RCC 7860 (cell line): ENCODE measurements at places on chromosomes 11 and 22.
A peak's percentile ranks its signal among the peaks of the same experiment; 100 is the strongest.

GRCh38 chr11:64786308-64786707 lies 8.0 kb upstream of the SF1 start:
- DNase-seq: no peak

DNA sequence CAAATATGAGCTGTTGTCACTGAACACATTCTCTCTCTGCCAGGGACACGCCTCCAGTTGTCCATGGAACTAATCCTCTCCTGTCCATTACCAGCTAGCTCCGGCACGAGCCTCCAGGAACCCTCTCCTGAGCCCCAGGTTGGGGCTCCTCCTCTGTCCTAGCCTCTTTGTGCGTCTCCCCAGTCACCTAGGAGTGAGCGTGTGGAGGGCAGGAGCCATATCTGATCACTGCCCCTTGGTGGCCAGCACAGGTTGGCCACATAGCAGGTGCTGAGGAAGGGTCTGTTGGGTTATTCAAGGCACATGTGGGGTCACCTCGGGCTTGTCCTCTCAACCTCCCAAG lies 2.5 kb downstream of the SYVN1 start:
- no peak for DNase-seq

- no peak for DNase-seq
These were observed 66.7 kb downstream of the BID start for GRCh38 chr22:17707526-17707925.

DNA sequence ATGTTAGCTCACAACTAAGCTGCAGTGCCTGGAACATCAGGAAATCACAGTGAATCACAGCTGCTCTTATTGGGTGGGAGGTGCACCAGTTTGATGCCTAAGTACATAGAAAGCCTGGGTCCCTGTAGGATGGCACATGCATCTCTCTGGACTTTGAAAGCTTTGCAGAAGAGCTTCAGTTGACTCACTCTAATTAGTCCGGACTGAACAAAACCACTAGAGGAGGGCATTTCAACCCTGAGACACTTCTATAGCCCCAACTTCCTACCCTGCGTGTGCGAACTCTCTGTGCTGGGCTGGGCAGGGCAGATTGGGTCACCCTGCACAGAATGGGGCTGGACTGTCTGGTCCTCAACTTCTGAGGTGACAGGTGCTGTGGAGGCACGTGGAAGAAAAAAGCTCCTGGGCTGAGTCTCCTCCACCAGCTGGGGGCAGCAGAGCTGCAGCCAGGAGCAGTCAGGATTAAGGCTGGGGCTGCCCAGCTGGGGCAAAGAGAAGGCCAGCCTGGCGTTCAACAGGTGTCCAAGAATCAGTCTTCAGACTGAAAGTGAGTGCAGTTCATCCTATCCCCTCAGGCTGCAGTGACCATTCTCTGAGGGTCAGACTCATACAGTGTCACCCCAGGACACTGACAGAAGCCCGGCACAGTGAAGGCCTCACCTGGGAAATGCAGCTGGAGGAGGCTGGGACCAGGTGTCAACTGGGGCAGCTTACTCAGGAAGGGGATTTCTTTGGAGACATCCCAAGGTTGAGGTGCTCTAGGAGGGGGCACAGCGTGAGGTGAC lies 22.1 kb downstream of the GGTLC2 start:
- DNase-seq: no peak

DNA sequence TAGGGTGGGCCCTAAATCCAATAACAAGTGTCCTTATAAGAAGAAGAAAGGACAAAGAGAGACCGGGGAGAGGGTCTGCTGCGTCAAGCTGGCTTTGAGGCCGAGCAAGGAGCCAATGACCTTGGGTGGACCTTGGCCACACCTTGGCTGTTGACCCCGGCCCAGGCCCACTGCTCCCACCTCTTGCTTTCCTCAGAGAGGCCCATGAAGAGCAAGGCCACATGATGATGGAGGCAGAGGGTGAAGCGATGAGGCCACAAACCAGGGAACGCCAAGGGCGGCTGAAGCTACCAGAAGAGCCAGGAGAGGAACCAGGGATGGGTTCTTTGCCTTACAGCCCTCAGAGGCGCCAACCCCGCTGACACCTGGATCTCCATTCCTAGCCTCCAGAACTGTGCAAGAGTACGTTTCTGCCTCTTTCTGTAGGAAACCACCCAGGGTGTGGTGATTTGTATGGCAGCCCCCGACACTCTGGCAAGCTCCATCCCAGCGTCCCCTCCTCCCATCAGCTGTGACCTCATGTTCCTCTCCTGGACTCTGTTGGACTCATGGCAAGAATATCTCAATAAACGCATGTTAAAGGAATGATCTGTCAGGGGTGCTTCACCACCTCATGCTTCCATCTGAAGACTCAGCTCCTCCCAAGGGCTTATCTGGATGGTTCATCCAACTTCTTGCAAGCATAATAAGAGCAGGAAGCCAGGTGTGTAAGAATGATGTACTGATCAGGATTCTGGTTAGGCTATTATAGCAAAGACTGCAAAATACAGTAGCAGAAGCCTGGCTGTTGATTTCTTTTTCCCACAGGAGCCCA lies 41.6 kb upstream of the LINC01488 start:
- DNase-seq: no peak

DNA sequence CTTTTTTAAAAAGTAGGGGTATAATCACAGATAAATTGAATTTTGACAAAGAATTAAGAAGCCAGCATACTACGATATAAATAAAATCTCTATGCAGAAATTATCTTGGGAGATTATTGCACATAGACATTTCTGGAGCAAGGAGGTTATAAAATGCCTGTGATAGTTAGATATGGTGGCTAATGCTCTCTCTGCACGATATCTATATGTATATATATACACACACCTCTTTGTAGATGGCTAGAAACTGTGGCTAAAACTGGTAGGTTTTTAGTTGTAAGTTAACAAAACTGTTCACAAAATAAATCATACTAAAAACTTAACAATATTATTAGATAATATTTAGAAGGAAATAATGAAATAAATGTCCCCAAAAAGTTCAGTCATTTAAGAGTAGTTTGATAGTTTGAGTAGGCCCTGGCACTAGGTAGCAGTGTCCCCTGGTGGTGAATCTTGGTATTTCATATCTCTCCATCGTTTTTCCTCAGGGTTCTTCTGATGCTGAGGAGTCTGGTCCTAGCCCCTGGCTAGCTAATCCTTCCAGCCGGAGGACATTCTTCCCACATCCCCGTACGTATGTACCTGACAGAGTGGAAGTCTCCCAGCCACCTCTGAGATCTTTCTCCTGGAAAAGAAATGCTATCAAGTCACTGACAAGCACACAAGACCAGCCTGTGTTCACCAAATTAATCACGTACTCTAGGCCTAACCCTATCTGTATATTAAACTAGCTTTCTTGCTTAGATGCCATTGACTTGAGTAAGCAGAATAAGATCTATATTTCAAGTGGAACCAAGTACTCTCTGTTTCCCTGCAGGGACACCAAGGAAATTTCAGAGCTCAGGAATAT lies 32.2 kb downstream of the ART5 start:
- DNase-seq: peak; percentile 15

DNA sequence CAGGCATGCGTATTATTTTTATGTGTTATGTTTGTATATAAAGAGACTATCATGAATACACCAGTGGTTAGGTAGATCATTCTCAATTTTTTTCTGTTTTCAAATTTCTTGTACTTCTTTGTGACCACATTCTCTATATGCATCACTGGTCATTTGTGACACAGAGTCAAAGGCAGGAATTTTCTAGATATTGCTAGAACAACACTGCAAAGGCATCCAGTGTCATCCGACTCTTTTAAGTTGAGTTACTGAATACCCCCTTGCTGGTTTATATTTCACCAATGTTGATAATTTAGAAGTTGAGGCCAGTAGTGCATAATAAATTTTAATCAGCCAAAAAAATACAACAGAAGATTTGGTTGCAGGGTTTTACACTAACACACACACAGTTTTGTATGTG lies 351.8 kb downstream of the CASP12 start:
- DNase-seq: peak; percentile 52

GRCh38 chr11:776561-777287 lies 563 bp downstream of the GATD1 start:
- no peak for DNase-seq

DNA sequence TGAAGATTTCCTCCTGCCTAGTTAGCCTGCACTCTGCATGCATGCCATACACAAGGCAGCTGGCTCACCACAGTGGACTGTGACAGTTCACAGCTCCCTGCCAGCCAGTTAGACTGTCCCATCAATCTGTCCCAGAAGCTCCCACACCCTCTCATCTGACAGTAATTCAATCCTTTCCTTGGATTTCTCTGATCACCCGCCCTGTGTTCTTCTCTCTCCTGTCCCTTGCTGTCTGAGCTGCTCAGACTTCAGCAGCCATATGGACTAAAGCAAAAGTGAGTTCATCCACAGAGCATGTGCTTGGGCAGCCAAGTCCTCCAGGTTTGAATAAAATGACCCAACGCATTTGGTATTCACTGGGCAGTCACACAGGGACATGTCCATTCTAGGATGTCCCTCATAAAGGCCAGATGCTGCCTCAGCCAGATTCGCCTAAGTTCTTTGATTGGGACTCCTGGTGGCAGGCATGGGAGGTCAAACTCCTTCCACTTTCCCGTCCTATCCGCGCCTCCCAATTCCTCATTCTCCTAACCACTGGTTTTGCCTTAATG lies 54.5 kb upstream of the ZBTB44 start:
- no peak for DNase-seq

DNA sequence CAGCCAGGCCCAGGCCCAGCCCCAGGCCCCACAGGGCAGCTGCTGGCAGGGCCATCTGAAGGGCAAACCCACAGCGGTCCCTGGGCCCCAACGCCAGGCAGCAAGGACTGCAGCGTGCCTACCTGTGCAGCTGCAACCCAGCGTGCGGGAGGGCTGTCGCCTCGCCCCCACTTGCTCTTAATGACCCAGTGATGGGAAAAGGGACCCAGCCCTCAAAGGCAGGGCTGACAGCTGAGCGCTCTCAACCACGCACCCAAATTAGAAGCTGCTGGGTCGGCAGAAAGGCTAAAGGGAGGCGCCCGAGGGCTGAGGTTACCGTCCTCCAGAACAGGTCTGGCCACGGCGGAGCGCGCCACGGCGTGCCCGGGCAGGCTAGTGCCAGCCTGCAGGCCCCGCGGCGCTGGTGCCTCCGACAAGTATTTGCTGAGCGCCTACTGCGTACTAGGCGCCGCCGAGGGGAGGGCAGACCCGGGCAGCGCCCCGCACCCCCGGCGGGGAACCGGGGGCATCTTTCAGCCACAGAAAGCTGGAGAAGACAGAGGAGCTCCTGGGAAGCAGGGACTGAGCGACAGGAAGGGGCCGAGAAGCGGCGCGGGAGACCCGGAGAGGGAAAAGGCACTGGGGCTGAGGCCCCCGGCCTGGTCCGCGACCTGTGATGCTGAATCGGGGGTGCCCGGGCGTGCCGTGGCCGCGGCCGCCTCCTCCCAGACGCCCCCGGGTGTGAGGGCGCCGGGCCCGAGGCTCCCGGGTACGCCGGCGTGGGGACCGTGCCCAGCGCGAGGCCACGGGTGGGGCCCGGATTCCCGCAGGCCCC lies 773 bp downstream of the HRAS start:
- no peak for DNase-seq

- DNase-seq: no peak
These were observed 1.3 kb upstream of the ZFTA start for GRCh38 chr11:63769714-63770455.
